ENCODE measurements at places on chromosomes 11 and 22. TPM values are rescaled to one million over a fixed set of nuclear protein-coding genes. Genes with fewer than 3 reads are reported as not detected.

Gene SCGB1D1
- not detected for total RNA-seq

DNA sequence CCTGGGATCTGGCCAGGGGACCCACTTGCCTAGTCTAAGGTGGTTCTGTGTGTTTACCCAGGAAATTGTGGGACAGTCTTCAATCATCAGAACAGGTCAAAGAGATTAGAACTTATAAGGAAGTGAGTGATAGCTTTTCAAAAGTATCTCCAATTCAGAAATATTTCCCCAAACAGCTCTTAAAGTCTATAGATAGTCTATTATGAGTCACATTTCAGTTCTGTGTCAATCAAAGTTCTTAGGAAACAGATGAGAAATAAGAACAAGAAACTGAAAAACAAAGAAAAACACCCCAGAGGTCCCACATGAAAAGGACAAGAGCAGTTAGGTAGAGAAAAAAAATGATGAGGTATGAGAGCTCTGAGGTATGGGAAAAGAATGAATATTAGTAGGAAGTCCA is 381.4 kb upstream of the MPPED2 start:
- H3K4me1 ChIP-seq = no peaks in the 10 kb centered on the region
- no peaks in the 10 kb centered on the region for H3K27me3 ChIP-seq
- H3K27ac ChIP-seq = no peak overlapping the region
- DNase-seq = no peak
- H3K36me3 ChIP-seq = no peaks in the 10 kb centered on the region

Gene PRR33
- total RNA-seq = 2.3 TPM

DNA sequence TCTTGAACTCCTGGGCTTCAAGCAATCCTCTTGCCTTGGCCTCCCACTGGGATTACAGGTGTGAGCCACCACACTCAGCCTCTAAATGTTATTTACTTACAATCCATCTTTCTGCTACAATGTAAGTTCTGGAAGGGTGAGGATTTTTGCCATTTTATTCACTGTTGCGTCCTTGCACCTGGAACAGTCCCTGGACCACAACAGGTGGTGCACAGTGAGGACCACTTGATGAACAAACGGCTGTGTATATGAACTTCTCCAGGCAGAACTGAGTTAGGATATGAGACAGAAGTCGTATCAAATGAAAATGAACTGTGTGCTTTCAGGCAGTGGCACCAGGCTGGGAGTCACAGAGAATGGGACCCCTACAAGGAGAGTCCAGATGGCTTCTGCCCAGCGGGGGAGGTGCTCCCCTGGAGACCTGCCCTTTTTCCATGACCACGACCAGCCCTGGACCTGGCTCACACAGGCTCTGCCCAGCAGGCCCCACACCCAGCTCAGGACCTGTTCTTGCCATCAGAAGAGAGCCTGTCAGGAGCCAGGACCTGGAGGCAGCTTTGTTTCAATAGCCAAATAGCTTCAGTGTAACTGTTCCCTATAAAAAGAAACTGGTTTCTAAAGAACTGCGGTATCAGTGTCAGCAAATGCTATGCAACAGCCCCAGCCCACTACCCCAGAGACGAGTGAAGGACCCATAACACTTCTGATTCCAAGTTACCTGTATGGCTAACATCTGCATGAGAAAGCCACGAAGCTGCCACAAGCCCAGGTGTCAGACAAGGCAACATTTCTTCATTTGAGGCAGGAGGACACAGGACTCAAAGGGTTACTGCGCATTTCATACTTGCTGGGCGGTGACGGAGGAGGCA is 104.9 kb downstream of the MICAL3 start:
- H3K27me3 ChIP-seq = no peaks in the 10 kb centered on the region
- peaks cover 81% of the 10 kb centered on the region for H3K4me1 ChIP-seq

- H3K4me1 ChIP-seq = no peaks in the 10 kb centered on the region
- no peak overlapping the region for H3K4me3 ChIP-seq
- no peaks in the 10 kb centered on the region for H3K27me3 ChIP-seq
- no peaks in the 10 kb centered on the region for H3K36me3 ChIP-seq
- no peak overlapping the region for H3K27ac ChIP-seq
Observed at GRCh38 chr11:69403556-69404215, 77.8 kb upstream of the LINC01488 start.

Gene OR51I1
- total RNA-seq = not detected

DNA sequence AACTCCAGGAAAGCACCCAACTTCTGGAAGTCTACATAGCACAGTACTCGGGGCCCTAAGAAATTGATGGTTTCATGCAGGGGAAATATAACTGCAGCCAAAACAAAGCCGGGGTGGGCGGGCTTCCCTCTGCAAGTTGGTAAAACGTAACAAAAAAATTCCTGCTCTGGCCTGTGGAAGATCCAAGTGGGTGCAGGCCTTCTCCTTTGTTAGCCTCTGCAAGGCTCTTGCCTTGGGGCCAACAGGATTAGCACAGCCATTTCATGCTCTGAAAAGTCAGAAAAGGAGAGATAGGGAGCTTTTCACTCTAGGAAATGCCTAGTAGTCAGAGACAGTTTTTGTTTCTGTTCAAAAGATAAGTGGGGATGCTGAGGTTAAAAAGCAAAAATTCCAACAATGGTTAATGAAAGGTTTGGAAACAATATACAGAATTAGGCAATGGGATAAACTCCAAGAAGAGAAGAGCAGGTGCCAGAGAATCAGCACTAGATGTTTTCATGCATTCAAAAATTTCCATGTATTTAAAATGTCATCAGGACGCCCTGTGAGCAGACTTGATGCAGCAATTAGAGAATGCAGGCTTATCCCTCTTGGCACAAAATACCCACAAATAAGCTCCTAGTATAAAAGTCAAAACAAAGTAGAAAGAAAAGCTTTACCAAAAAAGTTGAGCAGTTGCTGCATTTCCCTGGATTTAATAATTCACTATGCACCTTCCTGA is 72.3 kb upstream of the CHRM4 start:
- H3K4me3 ChIP-seq = no peak overlapping the region
- H3K36me3 ChIP-seq = no peaks in the 10 kb centered on the region
- H3K27me3 ChIP-seq = no peaks in the 10 kb centered on the region
- DNase-seq = no peak
- no peaks in the 10 kb centered on the region for H3K4me1 ChIP-seq

DNA sequence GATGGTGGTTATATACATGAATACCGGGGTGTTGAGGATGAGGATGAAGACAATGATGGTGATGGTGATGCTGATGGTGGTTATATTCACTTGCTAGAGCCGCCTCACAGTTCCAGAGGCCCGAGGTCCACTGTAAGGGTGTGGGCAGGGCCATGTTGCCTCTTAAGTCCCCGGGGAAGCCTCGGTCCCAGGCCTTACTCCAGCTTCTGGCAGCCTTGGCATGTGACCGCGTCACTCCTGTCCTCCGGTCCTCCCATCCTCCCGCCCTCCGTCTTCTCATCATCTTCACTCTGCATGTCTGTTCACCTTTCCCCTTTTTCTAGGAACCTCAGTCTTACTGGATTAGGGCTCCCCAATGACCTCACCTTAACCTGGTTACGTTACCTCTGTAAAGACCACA is 54.6 kb downstream of the IGLL1 start:
- no peaks in the 10 kb centered on the region for H3K27me3 ChIP-seq
- no peak overlapping the region for H3K27ac ChIP-seq
- no peak for DNase-seq
- H3K4me3 ChIP-seq = no peak overlapping the region
- H3K36me3 ChIP-seq = no peaks in the 10 kb centered on the region
- peaks cover 8% of the 10 kb centered on the region for H3K4me1 ChIP-seq

DNA sequence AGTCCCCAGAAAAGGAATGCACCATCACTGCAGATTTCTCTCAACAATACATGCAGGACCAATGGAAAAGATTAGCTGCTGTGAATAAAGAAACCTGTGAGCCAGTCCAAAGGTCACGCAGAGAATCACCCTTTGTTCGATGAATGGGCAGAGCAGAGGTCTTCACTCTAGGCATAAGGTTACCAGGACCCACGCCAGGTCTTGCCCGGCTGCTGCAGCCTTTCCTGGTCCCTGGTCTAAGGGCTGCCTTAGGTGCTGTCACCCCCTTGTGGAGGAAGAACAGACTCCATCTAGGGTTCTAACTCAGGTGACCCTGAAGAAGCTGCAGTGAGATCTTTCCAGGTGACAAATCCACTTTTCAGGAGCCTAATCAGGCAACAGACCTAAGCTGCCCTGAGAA is 29.0 kb upstream of the NAP1L4 start:
- H3K27ac ChIP-seq = no peak overlapping the region
- no peaks in the 10 kb centered on the region for H3K4me1 ChIP-seq
- DNase-seq = no peak

- no peaks in the 10 kb centered on the region for H3K36me3 ChIP-seq
- DNase-seq = no peak
- no peaks in the 10 kb centered on the region for H3K27me3 ChIP-seq
- H3K4me1 ChIP-seq = peaks cover 16% of the 10 kb centered on the region
- peak overlapping the region; percentile 89 for H3K27ac ChIP-seq
Observed at GRCh38 chr11:57547854-57548377, 10.5 kb downstream of the SMTNL1 start.

- no peak overlapping the region for H3K27ac ChIP-seq
- no peak for DNase-seq
Observed at GRCh38 chr11:131303611-131304119, 66.8 kb upstream of the NTM start.

- peak overlapping the region; percentile 52 for H3K27ac ChIP-seq
- H3K36me3 ChIP-seq = no peaks in the 10 kb centered on the region
- no peak overlapping the region for H3K4me3 ChIP-seq
- H3K4me1 ChIP-seq = peaks cover 24% of the 10 kb centered on the region
- H3K27me3 ChIP-seq = no peaks in the 10 kb centered on the region
Observed at GRCh38 chr11:119309953-119310681, 6.8 kb downstream of the MCAM start.

- no peaks in the 10 kb centered on the region for H3K27me3 ChIP-seq
- no peak for DNase-seq
- H3K36me3 ChIP-seq = no peaks in the 10 kb centered on the region
- H3K4me3 ChIP-seq = no peak overlapping the region
- no peaks in the 10 kb centered on the region for H3K4me1 ChIP-seq
Observed at GRCh38 chr11:88626216-88626615, 288.7 kb upstream of the CTSC start.

DNA sequence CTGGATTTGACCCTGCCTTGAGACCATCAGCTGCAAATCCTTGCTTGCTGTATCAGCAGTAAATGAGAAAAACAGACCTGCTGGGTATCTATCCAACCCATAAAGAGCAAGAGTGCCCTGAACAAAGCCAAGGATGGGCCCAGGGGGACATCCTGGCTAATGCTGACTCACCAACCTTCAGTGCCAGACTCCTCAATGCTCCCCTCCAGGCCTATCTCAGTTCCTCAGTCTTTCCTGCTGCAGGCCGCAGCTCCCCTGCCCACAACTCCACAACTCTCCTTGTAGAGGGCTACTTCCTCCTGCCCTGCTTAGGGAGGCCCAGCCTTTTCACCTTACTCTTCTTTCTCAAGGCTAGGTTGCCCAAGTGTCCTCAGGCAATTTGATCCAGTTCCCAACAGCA is 2.6 kb downstream of the LAMTOR1 start:
- no peak overlapping the region for H3K4me3 ChIP-seq
- H3K36me3 ChIP-seq = peaks cover 34% of the 10 kb centered on the region
- H3K27ac ChIP-seq = peak overlapping the region; percentile 97
- no peak for DNase-seq
- peaks cover 51% of the 10 kb centered on the region for H3K4me1 ChIP-seq

GRCh38 chr22:35070451-35071093 is 4.6 kb downstream of the ISX start:
- H3K4me1 ChIP-seq = no peaks in the 10 kb centered on the region
- no peak overlapping the region for H3K27ac ChIP-seq
- no peaks in the 10 kb centered on the region for H3K36me3 ChIP-seq
- no peak for DNase-seq

DNA sequence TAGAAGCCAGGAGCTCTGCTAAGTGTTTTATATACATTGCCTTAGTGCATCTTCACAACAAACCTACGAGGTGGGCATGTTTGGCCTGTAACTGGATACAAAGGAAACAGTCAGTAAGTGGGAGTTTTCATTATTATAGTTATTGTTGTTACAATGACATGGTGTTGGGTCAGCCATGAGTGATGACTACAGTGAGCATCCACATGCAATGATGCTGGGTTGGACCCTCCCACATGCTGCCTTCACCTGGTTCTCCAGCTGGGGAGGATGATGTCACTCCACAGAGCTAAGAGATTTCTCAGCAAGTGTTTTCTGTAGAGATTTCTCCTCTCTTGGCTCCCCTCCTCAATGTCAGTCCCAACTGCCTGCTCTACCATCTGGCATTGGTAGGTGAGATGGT is 59.3 kb downstream of the EHF start:
- no peak overlapping the region for H3K27ac ChIP-seq
- DNase-seq = no peak
- no peaks in the 10 kb centered on the region for H3K36me3 ChIP-seq
- H3K4me3 ChIP-seq = no peak overlapping the region

Gene CAPN1
- 52.7 TPM for total RNA-seq

Gene GSTT2B
- total RNA-seq = 6.8 TPM

Gene MMP7
- total RNA-seq = not detected

- H3K27ac ChIP-seq = no peak overlapping the region
- H3K4me3 ChIP-seq = no peak overlapping the region
- H3K36me3 ChIP-seq = no peaks in the 10 kb centered on the region
- no peaks in the 10 kb centered on the region for H3K4me1 ChIP-seq
- no peaks in the 10 kb centered on the region for H3K27me3 ChIP-seq
Observed at GRCh38 chr11:77171885-77172665, 44.0 kb downstream of the MYO7A start.

Data from gastrocnemius medialis (tissue), 4 donors.